ENCODE measurements at places on chromosomes 1 and 21.

GRCh38 chr1:94597701-94598100 is 56.1 kb upstream of the F3 start:
- DNase-seq = no peak

GRCh38 chr1:100879422-100879821 is 15.2 kb downstream of the EXTL2 start:
- DNase-seq = no peak

- DNase-seq = no peak
These were observed 26.6 kb downstream of the ZBTB8OS start for GRCh38 chr1:32623775-32624174.

- no peak for DNase-seq
These were observed 378.0 kb upstream of the VAMP3 start for GRCh38 chr1:7393136-7393535.

- no peak for DNase-seq
These were observed 48.5 kb downstream of the OPRD1 start for GRCh38 chr1:28860332-28861073.

DNA sequence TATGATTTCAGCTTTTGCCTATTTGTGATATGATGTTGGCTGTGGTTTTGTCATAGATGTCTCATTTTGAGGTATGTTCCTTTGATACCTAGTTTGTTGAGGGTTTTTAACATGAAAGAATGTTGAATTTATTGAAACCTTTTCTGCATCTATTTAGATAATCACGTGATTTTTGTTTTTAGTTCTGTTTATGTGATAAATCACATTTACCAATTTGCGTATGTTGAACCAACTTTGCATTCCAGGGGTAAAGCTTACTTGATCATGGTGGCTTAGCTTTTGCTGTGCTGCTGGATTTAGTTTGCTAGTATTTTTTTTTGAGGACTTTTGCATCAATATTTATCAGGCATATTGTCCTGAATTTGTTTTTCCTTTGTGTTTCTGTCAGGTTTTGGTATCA is 26.5 kb upstream of the IFI16 start:
- DNase-seq = no peak

- DNase-seq = no peak
These were observed 518 bp upstream of the SHE start for GRCh38 chr1:154502744-154503115.

GRCh38 chr1:196098000-196098399 is 510.2 kb downstream of the KCNT2 start:
- no peak for DNase-seq

DNA sequence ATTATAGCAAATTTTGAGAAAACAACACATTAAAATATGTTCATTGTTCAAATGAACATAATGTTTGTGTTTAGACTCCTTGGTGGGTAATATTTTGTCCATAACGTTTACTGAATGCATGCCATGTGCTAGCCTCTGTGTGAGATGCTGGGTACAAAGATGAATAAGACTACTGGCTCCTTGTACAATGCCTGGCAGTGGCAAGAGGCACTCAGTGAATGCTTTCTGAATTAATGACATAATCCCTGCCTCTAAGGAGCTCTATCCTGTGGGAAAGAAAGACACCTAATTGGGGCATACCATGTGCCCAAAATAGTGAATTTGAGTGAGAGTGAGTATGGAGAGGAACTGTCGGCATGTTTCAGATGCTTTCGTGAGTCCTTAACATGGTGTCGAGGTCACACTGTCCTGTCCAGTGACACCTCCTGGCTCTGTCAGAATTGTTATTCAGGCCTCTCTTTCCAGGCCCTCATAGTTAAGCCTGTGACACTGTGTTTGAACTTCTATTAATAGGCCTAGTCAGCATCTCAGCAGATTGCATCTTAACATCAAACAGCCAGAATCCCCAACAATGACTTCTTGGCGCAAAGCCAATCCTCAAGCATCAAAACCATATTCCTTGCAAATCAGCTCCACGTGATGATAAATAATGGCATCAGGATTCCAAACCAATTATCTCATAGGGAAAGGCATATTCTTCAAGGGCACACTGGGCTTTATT is 32.8 kb upstream of the S1PR1 start:
- DNase-seq = no peak

DNA sequence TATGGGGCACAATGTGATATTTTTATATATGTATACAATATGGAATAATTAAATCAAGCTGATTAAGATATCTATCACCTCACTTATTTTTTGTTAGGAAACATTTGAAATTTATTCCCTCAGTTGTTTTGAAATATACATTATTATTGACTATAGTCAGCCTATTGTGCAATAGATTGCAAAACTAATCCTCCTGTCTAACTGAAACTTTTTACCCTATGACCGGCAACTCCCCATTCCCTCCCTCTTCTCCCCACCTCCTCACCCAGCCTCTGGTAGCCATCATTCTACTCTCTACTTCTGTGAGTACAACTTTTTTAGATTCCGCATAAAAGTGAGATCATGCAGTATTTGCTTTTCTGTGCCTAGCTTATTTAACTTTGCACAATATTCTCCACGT is 117.7 kb upstream of the SGIP1 start:
- no peak for DNase-seq

- DNase-seq = no peak
These were observed 996.7 kb upstream of the ADGRL4 start for GRCh38 chr1:80003250-80003649.

DNA sequence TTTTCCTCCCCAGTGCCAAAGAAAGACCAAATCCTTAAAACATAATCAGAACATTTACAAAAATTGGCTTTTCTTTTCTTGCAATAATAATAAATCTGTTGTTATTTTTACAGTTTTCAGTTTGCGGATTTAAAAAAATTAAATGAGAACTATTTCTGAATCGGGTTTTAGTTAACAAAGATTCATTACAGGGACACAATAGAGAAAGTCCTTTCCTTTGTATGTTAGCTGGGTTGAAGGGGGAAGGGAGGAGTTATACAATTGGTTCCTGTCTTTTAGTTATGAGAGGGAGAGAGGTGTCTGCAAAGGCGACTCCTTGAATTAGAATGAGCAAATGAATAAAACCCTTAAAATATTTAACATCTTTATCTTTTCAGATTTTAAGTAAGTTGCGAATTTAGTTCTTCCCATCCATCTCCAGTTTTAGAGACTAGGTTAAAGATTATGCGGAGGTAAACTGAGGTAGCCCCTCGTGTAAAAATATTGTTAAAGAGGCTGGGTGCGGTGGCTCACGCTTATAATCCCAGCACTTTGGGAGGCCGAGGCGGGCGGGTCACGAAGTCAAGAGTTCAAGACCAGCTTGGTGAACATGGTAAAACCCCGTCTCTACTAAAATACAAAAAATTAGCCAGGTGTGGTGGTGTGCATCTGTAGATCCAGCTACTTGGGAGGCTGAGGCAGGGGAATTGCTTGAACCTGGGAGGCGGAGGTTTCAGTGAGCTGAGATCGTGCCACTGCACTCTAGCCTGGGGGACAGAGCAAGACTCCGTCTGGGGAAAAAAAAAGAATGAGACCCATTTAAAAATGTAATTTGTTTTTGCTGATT is 3.9 kb downstream of the SPEN start:
- no peak for DNase-seq

- DNase-seq = peak; percentile 73
These were observed 390 bp downstream of the ZFP69B start for GRCh38 chr1:40450495-40451237.

DNA sequence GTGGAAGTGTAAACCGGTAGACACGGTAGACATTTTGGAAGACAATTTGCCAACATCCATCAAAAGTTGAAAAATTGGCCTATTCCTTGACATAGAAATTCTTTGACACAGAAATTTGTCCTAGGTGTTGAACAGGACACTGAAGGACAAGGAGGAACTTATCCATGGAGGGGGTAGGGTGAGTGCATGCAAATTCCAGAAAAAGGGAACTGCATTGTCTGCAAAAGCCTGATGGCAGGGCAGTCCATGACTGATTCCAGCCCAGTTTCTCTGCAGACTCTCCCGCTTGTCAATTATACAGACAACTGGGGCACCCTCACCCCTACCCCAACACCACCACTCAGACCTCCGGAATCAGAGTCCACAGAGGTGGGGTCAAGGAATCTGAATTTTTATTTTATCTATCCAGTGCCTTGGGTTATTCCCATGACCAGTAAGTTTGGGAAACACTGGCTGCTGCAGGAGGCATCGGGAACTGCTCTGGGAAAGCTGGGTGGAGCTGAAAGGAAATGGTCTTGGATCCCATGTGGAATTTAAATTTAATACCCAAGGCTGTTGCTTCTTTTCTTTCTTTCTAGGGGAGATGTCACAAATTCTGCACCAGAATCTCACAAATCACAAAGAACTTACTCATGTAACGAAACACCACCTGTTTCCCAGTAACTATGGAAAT is 103.3 kb upstream of the SLC45A1 start:
- DNase-seq = no peak

GRCh38 chr1:179777731-179778130 is 34.6 kb downstream of the FAM163A start:
- no peak for DNase-seq

GRCh38 chr1:227766015-227766634 is 30.9 kb downstream of the SNAP47 start:
- peak; percentile 51 for DNase-seq

- DNase-seq = no peak
These were observed 596 bp downstream of the PADI4 start for GRCh38 chr1:17308593-17308992.

DNA sequence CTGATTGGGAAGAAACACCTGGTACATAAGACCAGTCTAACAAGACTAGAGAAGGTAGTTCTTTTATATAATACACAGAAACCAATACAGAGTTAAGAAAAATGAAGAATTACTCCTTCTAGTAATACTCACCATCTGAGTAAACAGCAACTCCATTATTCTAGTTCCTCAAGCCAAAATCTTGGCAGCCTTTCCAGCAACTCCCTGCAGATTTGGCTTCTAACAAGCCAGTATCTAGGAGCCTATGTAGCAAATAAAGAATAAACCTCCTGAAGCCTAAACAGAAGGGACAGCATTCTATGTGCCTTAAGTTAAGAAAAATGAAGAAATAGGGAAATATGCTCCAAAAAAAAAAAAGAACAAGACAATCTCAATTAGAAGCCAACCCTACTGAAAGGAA is 24.5 kb downstream of the ERO1B start:
- DNase-seq = no peak

DNA sequence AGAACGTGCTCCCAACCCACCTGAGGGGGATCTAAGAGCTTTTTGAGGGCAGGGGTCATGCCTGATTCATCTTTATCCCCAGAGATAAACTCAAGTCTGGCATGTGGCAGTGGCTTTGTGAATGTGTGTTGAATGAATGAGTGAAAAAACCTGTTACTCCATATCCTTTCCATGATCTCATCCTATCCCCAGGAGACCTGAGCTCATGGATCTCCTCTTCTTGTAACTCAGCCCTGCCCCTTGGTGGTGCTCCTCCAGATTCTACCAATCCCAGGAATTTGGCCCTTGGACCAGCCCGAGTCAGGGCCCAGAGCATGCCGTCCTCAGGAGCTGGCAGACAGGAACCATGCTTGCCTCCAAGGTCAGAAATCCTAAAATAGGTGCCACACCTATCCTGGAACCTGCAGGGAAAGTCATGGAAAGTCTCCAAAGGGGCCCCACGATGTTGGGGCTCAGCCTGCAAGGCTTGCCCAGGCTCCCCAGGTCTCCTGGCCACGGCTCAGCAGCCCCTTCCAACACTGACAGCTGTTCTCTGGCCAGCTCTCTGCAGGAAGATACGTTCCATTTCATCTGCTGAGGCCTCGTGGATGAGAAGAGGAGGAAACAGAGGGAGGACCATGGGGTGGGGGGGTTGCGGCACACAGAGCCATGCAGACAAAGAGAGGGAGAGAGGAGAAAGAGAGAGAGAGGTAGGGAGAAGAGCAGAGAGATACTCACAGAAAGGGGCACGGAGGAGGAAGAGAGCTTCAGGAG is 214.6 kb downstream of the TRABD2B start:
- DNase-seq = no peak

GRCh38 chr1:109885589-109885988 is 25.1 kb upstream of the CSF1 start:
- DNase-seq = no peak

- no peak for DNase-seq
These were observed 34.7 kb downstream of the LYST start for GRCh38 chr1:235832011-235832410.

DNA sequence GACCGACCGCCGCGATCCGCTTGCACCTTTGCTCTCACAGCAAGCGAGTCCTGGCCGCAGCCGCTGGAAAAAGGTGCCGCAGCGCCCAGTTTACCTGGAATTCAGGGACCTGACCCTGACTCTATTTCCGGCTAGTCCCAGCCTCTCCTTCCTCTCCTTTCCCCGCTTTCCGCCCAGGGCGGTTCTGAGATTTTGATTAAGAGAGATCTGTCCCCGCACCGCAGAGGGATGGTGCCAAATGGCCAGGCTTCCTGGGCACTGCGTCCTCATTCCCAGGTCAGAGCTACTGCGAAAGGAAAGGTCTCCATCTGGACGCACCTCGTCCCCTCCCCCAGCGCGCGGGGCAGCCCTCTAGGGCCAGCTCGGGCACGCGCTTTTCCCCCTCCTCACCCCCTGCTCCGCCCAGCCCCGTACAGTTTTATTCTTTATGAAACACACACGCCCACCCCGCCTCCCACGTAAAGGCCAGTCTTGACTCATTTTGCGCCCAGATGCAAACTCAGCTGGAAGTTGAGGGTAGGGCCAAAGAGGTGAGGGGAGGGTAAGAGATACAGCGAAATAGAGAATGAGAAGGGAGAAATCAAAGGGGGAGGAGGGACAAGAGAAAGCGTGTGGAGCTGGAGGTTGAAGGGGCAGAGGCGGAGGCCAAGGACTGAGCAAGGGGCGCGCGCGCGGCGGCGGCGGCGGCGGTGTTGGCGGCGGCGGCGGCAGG is 411.8 kb upstream of the ESRRG start:
- no peak for DNase-seq

- no peak for DNase-seq
These were observed 852 bp downstream of the FAAH start for GRCh38 chr1:46394872-46395465.

DNA sequence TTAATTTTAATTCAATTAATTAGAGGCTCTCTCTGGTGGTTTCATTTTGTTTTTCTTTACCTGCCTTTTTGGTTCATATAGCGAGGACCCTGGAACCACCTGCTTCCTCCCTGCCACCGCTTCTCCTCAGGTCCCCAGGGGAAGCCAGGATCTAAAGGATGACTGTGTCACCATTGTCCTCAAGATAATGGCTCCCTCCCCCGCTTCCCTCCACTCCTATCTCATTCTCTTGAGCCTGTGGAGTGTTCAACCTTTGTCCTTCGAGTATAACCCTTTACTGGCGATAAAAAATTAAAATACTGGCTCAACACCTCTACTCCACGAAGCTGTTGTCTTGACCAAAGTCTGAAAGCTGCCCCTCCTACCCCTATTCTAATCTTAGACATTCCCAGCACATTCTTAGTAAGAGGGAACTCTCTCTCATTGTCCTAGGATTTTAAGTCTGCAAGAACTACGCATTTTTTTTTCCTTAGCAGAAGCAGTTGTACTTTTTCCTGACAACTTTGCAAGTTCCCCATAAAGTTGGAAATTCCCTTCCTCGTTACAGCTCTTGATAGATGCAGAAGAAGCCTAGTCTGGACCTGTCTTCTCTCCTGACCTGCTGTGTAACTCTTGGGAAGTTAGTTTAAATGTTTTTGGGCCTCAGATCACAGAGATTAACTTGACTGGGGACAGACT is 12.6 kb upstream of the MAPKAPK2 start:
- no peak for DNase-seq

Measured in activated CD4-positive, alpha-beta T cell treated with anti-CD3 and anti-CD28 coated beads for 24 hours (primary cell).